ENCODE measurements at places on chromosomes 7 and 10.

GRCh38 chr10:35140126-35140525, 13.5 kb downstream of the CREM start:
- DNase-seq: no peak

GRCh38 chr7:117064688-117065087, 111.4 kb downstream of the ST7 start:
- DNase-seq: no peak

- no peak for DNase-seq
Observed at GRCh38 chr7:69878015-69878414, 279.7 kb downstream of the AUTS2 start.

GRCh38 chr10:14652067-14652466, 122.6 kb downstream of the FAM107B start:
- DNase-seq: no peak

- no peak for DNase-seq
Observed at GRCh38 chr10:69107176-69107490, 16.8 kb upstream of the VPS26A start.

- DNase-seq: no peak
Observed at GRCh38 chr7:608954-609353, 89.3 kb upstream of the PDGFA start.

DNA sequence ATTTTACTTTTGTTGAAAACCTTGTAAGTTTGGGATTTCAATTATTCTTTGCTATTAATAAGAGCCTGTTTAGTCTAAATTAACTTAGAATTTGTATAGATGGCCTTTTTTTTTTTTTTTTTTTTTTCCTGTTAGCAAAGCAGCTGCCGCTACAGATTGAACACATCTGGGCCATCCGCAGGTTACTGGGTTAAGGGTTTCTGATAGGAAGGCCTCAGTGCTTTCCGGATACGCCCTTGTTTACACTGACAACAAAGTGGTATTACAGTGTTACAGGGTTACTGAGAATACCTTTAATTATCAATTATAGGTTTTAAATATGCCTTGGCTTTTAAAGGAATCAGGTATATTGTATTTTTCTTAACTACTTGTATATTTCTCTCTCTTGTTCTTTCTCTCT, 76.8 kb downstream of the PTN start:
- no peak for DNase-seq

DNA sequence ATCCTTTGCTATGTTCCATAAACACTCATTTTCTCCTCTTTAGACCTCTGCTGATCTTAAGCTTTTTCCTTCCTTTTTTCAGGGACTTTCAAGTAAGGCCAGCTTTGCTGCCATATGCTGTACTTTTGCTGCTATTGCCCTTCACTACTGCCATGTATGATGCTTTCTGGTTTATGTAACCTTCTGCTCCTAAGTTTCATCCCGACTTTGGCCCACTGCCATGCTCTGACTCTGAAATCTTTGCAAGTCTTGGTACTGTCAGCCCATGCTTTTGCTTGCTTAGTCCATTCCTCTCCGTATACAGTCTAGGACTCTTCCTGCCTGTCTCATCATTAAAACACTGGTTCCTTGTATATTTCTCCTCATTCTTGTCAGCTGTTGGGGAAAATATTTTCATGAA, 152.4 kb downstream of the RNF133 start:
- no peak for DNase-seq

DNA sequence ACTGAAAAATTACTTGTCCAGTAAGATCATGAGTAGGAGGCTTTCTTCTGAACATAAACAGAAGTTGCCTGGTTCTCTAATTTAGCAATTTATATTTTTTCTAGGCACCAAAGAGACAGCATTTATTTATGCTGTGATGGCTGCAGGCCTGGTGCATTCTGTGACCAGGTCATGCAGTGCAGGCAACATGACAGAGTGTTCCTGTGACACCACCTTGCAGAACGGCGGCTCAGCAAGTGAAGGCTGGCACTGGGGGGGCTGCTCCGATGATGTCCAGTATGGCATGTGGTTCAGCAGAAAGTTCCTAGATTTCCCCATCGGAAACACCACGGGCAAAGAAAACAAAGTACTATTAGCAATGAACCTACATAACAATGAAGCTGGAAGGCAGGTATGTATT, 2.8 kb downstream of the WNT16 start:
- no peak for DNase-seq

DNA sequence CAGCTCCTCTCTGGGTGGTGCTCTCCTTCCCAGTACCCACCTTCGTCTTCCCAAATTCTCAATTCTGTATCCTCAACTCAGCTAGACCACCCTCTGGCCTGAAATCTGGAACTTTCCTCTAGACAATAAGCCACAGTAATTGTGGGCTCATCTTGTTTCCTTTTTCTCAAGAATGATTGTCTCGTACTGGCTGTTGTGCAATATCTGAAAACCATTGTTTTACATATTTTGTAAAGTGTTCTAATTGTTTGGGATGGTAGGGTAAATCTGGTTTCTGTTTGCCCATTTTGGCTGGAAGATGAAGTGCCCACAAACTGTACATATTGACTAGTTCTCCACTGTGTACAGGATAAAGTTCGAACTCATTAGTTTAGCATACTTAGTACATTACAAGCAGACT, 11.3 kb upstream of the NOBOX start:
- DNase-seq: no peak

GRCh38 chr7:38753347-38753746, 122.2 kb upstream of the AMPH start:
- DNase-seq: no peak

DNA sequence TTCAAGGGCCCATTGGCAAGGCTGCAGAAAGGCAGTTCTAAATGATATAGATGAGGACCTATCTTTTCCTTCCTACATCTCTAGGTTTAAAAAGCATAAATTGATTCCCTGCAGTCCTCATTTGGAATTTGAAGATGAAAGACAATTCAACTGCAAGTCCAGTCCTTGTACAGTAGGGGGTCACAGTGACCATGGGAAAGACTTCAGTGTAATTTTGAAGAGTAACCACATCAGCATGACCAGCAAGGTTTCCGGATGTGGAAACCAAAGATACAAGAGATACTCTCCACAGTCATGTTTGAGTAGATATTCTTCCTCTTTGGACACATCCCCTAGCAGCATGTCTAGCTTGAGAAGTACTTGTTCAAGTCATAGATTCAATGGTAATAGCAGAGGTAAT, 539.3 kb upstream of the TEX47 start:
- no peak for DNase-seq

GRCh38 chr7:144513334-144513733, 109.8 kb upstream of the NOBOX start:
- DNase-seq: peak; percentile 22

DNA sequence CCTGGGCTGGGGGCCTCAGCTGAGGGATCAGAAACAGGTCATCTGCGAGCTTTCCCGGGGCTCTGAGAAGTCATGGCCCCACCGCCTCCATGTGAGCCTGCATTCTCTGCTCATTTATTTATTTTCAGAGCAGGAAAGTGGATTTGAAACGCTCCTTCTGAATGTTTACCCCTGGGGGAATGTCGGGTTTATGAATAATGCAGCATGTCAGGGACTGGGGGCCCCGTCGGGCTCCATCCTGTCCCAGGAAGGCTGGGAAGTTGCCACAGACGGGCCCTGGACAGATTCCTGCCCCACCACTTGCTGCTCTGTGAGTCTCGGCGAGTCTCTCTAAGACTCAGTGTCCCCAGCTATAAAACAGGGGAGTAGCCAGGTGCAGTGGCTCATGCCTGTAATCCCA, 11.9 kb upstream of the GTF2IRD1 start:
- DNase-seq: no peak

DNA sequence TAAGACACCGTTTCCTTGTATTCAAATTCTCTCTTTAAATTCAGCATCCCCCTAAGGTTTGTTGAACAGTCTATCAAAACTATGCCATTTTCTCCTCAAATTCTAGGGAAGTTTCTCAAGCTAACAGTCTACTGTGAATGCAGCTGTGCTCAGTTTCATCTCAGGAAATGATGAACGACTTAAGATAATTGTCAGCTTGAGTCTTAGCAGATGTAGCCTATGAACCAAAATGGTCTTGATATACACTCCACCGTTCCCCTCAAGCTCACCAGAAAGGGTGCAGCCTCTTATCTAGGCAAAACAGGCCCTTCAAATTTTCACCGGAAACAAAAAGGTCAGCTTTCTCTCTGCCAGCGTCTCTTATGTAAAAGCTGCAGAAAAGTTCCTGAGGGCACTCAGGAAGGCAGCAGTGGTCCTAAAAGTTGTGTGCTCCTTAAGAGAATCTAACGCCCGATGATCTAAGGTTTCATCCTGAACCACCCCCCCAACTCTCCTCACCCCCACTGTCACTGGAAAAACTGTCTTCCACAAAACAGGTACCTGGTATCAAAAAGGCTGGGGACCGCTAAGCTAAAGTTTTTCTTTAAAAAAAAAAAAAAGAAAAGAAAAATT, 2.1 kb downstream of the DNAJC9 start:
- DNase-seq: no peak

- no peak for DNase-seq
Observed at GRCh38 chr7:121544726-121545125, 148.6 kb upstream of the FAM3C start.

- no peak for DNase-seq
Observed at GRCh38 chr10:125599194-125599593, 83.8 kb downstream of the TEX36 start.

DNA sequence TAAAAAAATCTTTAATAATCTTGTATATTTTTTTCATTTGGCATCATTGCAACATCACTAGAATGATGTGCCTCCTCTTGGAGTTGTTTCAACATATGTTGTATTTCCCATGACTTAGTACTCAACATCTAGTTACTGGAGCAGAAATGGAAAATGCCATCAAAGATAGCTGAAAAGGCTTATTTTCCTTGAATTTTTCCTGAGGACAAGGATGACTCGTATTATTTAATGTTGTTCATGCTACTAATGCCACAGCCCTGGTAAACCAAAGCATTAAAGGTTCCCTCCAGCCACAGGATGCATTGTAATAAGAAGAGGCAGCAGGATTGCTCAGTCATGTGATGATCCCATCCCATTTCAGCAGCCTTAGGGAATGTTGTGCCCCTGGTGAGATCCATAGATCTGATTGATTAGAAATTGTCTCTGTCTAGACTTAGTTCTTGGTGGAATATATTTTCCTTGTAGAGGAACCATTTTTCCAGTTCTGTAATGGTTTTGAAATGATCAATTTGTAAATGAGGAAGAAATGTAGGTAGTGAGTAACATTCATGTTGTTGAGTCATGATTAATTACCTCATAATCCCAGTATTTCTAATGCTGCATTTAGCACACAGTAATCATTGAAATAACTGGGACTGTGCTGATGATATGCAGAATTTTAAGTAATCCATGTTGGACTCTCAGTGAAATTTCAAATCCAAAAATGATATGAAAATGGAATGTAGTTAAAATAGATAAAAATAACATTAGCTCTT, 91.3 kb upstream of the SMIM30 start:
- no peak for DNase-seq

DNA sequence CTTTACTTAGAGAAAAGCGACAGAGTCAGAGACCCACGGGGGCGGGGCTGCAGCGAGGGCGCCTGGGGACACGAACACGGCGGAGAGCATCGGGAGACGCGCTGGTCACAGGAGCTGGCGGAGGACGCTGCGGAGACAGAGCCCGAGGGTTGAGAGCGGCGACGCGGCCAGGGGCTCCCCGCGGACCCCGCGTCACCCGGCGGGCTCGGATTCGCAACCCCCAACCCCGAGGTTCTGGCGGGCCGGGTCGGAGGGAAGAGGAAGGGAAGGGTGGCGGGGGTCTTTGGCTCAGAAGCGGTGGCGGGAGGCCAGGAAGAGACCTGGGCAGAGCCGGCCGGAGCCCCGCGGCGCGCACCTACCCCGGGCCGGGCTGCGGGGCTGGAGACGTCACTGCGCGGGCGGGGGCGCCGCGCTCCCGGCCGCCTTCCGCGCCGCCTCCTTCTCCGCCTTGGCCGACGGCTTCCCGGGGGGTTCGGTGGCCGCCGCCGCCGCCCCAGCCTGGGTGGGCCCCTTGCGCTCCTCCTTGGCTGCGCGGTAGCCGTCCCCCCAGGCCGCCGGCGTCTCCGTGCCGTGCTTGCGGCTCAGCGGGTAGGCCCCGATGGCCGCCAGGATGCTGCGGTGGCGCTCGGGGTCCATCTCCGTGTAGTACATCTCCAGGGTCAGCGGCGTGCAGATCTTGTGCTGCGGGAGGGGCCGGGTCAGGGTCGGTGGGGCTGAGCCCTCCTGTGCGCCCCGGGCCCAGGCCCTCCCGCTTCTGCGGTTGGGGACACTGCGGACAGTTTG, 11.1 kb downstream of the CALY start:
- DNase-seq: no peak

- DNase-seq: no peak
Observed at GRCh38 chr10:113063043-113063967, 113.3 kb downstream of the TCF7L2 start.

DNA sequence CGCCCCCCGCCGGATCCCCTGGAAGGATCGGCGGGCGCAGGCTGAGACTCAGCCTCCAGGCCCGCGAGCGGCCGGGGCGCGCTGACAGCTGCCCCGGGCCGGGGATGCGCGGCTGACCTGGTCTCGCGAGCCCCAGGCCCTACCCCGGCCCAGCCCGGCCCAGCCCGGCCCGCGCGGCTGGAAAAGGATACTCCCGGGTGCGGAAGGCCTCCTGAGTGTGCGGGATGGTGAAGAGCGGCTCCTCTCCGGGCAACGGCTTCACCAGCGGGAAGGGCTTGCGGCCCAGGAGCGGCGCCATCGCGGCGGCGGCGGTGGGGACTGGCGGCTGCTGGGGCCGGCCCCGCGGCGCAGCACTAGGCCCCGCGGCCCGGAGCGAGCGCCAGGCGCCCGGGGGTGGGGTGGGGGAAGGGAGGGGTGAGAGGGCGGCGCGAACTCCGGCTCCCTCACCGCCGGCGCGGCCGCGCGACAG, 423 bp downstream of the BAZ1B start:
- no peak for DNase-seq

DNA sequence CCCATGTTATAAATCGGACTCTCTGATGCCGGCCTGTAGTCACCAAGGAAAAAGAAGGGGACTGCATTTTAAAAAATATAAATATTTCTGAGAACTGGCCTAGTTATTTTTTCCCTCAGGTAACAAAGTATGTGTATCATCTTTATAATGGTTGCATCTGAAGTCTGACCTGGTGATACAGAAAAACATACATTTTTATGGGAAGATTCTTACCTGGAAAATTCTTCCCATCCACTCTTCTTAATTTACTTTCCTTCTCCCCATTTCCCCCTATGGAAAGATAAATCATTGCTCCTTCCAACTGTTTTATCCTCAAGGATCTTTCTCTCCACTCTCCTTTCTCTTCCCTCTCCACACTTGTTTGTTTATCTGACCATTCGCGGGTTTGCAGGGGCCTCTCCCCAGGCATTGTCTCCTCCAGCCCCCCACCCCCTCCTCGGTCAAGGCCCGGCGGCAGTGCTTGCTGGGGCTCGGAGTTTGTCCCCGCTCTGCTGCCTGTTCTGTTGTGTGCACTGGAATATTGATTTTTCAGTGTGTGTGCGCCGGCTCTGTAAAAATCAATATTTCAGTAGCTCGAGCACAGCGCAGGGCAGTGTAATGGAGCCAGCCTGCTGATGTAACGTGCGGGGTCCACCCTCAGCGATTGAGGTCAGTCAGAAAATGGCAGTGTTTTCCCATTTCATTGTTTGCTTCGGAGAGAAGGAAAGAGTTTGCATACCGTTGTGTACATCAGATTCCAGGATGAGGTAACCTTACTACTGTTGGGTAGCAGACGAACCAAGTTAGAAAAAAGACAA, 199.5 kb upstream of the NFE2L3 start:
- DNase-seq: no peak
